CD4-positive, alpha-beta T cell treated with Interferon gamma for 1 hour (primary cell): ENCODE measurements at places on chromosomes 7 and 10.

DNA sequence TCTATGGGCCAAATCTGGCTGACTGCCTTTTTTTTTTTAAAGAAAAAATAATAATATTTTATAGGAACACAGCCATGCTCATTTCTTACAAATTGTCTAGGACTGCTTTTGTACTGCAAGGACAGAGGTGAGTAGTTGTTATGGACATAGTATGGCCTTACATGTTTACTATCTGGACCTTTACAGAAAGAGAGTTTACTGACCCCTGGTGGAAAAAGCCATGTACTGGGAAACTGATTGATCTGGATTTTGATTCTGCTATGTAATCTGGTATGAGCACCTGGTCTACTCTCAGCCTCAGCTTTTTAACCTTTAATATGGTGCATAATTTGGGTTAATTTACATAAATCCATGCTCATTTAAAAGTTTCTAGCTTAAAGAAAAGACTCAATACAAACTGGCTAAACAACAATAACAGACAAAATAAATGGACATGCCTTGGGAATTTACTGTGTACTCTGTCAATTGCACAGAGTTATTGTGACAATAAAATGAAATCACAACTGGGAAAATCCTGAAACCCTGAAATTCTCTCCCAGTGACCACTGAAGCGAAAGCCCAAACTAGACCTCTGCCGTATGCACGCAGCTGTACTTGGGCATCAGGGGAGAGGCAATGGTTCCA lies 260.7 kb downstream of the BMPER start:
- no peak for DNase-seq

GRCh38 chr7:130182990-130183389 lies 22.2 kb downstream of the TMEM209 start:
- DNase-seq = no peak

- no peak for DNase-seq
These were observed 90.7 kb downstream of the TFPI2 start for GRCh38 chr7:93799750-93800357.

DNA sequence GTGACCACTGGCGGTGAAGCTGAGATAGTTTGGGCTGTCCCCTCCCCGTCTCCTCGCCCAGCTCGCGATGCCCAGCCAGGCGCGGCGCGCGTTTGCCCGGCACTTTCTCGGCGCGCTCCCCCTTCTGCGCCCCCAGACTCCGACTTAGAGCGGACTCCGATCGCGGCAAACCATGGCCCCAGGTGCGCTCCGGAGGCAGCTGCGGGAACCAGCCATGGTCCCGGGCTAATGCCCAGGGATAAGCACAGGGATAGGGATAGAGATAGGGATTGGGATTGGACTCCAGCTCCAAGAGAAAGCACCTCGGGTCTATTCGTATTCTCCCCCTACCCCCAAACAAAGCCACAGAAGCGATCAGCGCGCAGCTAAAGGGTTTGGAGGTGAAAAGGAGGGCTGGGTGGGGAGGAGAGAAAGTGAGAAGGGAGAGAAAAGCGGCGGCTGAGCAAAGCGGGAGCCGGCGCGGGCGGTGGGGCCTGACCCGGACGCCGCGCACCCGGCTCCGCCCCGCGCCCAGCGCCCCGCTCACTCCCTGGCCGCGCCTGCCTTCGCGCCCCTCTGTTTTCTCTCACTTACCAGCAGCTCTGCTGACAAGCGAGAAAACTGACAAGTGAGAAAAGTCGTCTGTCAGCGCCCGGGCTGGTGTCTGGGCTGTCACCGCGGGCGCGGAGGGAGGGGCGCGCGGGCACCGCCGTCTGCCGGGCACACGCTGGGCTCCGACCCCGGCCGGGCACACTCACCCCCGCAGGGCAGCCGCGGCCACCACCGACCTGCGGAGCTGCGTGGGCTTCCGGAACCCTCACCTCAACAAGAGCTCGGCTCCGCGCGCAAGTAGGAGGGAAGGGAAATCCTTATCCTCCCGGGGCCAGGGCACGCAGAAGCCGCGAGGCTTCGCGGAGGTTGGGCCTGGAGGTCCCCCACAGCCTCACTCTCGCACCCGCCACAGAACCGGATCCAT lies at the start of gene PDE1C:
PDE1C (minus strand) TSS at position 2 of the 955 bp plus-strand sequence.
- DNase-seq = no peak

DNA sequence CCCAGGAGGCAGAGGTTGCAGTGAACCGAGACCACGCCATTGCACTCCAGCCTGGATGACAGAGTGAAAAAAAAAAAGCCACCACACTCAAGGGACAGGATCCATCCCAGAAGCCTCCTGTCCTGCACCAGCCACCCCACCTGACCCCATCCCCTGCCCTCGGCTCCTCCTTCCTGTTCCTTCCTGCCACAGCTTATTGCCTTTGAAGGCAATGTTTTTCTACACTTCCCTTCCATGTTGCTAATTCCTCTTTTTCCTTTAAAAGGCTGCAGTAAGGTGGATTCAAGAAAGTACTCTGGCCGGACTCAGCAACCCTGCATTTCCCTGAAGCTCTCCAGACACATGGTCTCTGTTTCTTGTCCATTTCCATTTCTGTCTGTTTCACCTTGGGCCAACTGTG lies 80.9 kb downstream of the FAM171A1 start:
- no peak for DNase-seq
